ENCODE measurements at places on chromosomes 5 and 9.

DNA sequence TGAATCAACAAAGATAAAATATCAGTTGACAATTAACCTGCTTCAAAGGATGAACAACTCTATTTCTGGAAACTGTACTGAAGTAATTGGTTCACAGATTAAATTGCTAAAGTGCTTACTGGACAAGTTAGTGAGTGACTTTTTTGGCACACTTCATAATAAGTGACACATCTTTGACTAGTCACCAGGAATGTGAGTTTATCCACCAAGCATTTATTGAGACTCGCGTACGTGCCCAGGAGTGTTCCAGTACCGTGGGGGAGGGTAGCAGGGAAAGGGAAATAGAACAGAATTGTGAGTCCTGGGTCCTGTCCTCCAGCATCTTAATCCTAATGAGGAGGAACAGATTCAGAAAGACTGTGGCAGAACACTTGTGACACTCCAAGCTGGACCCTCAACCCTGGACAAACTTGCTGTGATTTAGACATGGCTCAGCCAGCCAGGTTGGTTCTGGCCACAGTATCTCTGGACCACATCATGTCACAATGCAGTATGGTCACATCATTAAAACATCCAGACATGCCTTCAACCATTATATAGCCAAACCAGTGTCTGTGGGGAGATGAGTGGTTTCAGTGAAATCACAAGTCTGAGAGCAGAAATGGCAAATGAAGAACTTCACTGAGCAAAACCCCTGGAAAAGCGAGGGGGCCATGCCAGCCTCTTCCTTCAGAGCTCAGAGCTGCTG, 623.1 kb downstream of the BNC2 start:
- DNase-seq: no peak

GRCh38 chr9:75170898-75171360, 82.6 kb downstream of the OSTF1 start:
- DNase-seq: no peak

GRCh38 chr9:38294220-38294960, 98.1 kb upstream of the ALDH1B1 start:
- no peak for DNase-seq

- no peak for DNase-seq
These were observed 10.5 kb downstream of the CDHR2 start for GRCh38 chr5:176559683-176560082.

- DNase-seq: no peak
These were observed 73.8 kb downstream of the DAB2IP start for GRCh38 chr9:121725008-121725775.

DNA sequence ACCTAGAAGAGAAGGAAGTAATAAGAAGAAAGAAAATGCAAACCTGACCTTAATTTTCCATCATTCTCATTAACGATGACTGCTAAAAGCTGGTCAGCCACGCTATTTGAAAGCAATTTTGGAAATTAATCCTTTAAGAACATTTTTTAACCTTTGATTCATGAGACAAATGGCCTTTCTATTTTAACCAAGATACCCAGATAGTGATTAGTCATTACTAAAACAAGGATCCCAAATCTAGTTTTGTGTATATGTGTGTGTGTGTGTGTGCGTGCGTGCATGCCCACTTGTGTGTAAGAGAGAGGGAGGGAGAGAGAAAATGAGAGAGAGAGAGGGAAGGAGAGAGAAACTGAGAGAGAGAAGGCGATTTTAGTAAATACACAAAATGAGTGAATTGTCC, 329.5 kb downstream of the DEPDC1B start:
- no peak for DNase-seq

GRCh38 chr5:152549709-152550108, 144.6 kb upstream of the NMUR2 start:
- no peak for DNase-seq

GRCh38 chr9:91220021-91220420, 141.7 kb downstream of the AUH start:
- no peak for DNase-seq

GRCh38 chr9:83219154-83219923, 156.4 kb upstream of the RASEF start:
- no peak for DNase-seq

DNA sequence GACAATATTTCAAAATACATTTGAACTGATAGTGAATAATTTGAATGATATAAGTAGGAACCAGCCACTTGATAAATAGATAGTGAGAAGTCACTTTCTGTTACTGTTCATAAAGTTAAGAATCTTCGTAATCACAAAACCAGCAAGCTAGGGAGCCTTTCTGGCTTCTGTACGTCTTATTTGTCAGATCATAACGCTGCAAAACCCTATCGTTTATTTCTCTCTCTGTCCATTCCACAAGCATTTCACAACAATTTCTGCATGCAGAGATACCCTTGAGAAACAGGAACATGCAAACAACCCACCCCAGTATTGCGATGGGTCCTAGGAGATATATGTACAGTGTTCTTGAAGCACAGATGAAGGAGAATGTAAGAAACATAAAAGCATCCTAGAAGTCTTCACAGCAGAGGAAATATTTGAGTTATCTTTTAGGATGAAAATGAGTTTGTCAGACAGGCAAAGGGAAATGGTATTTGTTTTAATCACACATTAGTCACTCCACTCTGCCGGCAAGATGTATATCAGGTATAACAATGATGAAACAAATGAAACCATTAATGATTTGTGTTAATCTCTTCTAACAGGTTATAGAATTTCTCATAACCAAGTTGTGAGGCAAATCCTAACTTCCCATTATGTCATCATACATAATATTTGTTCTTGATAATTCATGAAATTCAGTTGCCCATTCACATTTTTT, 668.7 kb upstream of the FTMT start:
- no peak for DNase-seq

GRCh38 chr5:131096774-131097710, 68.0 kb downstream of the HINT1 start:
- no peak for DNase-seq

- DNase-seq: no peak
These were observed 49.3 kb downstream of the NREP start for GRCh38 chr5:111707630-111708164.

GRCh38 chr5:57325678-57326397, 152.0 kb downstream of the GPBP1 start:
- DNase-seq: no peak

- no peak for DNase-seq
These were observed 11.4 kb upstream of the GRIN1 start for GRCh38 chr9:137127301-137128157.

- DNase-seq: no peak
These were observed 20.1 kb upstream of the NOTCH1 start for GRCh38 chr9:136565715-136566552.

GRCh38 chr9:78879324-78880100, 582.6 kb downstream of the PSAT1 start:
- no peak for DNase-seq

GRCh38 chr5:87252283-87252605, 15.4 kb upstream of the RASA1 start:
- no peak for DNase-seq

GRCh38 chr9:87766697-87767096, 40.8 kb downstream of the CTSL start:
- DNase-seq: no peak

DNA sequence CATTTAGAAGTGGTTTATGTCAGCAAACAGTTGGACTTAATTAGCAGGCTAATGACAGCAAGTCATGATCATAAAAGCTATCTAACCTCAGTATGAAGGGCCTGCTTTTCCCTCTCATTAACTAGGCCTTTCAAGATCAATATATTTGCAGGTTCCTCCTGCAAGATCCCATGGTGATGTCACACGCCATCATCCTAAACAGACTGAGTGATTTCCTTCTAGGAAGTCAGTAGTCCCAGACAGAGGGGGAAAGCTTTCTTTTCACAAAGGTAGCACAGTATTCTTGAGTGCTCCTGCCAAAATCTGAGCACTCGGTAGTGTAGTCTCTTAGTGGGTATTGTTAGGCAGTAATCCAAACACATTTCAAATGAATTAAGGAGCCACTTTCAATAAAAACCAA, 52.5 kb downstream of the UIMC1 start:
- DNase-seq: no peak

DNA sequence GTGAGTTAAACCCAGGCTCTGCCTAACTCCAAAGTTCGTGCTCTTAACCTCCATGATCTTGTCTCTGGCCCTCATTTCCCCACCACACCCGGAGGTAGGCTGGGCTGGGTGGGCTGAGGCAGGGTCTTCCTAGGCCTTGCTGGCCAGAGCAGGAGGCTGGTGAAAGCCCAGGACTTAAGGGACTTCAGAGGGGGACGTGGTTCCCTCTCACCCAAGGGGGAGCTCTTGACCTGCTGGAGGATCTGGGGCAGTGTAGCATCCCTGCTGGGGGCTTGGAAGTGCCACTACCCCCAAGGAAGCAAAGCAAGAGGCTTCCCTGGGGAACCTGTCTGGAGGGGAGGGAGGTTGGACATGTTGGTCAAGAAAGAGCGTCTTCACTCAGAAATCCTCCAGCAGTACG, 14.7 kb downstream of the PITX1 start:
- DNase-seq: no peak

GRCh38 chr9:124449381-124450151, 685 bp upstream of the ADGRD2 start:
- DNase-seq: no peak

GRCh38 chr9:104860263-104860662, 67.7 kb downstream of the ABCA1 start:
- DNase-seq: no peak

DNA sequence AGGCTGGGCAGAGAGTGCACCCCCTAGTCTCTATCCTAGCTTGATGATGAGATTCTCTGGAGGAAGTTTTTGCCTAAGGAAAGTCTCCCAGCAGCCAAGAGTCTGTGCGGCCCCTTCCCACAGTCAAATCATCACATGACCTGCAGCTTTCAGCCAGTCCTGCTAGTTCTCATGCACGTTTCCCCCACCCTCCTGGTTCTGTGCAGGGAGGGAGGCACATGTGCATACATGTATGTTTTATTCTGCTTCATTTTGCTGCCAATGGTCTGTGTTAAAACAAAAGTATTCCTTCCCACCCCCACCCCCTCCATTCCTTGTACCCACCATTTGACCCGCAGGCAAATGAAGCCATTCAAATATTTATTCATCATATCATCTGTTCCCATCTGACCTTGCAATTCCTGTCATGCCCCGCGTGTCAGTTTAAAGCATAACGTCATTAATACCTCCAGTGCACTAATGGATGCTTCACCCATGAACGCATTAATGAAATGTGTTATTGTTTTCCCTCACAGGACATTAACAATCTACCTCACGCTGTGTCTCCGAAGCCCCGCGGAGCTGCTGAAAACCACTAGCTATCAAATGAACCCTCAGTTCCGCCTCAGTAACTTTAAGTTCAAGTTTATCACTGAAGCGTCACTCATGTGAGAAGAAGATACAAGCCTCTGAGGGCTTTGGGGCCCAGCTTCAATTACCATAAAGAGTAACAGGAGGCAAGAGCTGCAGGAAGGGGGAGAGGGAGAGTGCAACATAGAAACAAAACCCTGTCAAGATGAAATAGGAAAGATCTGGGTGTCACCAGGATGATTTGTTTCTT, 139.6 kb downstream of the RASEF start:
- no peak for DNase-seq

GRCh38 chr5:81838307-81838906, 87.5 kb upstream of the SSBP2 start:
- DNase-seq: no peak

DNA sequence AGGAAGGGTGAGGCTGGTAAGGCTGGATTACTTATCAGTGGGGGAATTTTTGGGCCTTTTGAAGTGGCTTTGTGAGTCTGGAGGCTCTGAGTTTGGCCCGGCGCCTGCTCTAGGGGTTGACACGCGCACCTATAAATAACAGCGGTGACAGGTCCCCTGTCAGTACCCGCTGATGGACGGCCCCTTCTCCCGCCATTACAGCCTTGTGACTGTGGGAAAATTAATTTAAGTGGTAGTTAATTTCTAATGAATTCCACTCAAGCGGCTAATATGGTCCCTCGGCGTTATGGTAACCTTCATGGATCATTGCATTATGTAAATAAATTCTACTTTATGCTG, 16.5 kb downstream of the MRPL36 start:
- no peak for DNase-seq

GRCh38 chr5:116944183-116944582, 369.6 kb upstream of the SEMA6A start:
- DNase-seq: no peak

- DNase-seq: no peak
These were observed 45.8 kb upstream of the CLK4 start for GRCh38 chr5:178672630-178673029.

GRCh38 chr5:172630986-172631385, 10.1 kb upstream of the NEURL1B start:
- DNase-seq: no peak

DNA sequence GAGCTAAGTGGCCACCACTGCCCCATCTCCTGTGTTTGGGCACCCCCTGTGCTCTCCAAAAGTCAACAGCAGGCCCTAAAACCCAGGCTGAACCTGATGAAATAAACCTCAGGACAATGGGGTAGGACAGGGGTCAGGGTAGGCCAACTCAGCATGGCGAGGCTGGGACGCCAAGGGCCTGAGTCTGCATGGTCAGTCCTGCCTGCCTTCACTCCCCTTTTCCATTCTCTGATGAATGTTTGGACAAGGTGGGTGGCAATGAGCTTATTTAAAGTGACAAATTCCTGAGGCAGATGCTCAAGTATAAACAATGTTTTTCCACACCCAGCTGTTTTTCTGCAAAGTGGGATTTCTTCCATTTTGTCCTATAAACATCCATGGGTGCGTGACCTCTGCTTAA, 47.2 kb upstream of the CXCL14 start:
- no peak for DNase-seq

- DNase-seq: no peak
These were observed 41.6 kb downstream of the SPIN1 start for GRCh38 chr9:88429595-88430430.

DNA sequence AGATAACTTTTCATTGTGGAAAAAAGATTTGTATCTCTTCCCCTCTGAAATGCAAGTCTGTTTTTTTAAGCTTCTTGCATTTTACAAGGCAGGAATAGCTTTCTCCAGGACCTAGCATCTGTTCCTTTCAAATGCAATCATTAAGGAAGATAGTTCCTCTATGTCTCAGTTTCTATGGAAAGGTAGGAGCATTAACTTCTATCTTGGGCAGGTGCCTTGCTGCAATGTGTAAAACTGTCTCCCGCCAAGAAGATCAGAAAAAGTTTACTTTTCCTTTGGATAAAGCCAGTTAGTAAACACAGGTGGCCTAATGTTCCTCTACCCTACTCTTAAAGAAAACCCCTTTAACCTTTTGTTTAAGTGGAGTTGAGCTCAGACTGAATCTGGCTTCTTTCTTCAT, 560.6 kb upstream of the CYLC2 start:
- no peak for DNase-seq

- no peak for DNase-seq
These were observed 35.5 kb upstream of the CDKN2B start for GRCh38 chr9:22044583-22044982.

Data from stimulated activated CD8-positive, alpha-beta memory T cell treated with anti-CD3 and anti-CD28 coated beads, Interleukin-15, amount 100 ng/mL, for 48 hours (primary cell).